PC-9 (cell line): ENCODE measurements at places on chromosomes 16 and 17. TPM values are rescaled to one million over a fixed set of nuclear protein-coding genes. Genes with fewer than 3 reads are reported as not detected.

DNA sequence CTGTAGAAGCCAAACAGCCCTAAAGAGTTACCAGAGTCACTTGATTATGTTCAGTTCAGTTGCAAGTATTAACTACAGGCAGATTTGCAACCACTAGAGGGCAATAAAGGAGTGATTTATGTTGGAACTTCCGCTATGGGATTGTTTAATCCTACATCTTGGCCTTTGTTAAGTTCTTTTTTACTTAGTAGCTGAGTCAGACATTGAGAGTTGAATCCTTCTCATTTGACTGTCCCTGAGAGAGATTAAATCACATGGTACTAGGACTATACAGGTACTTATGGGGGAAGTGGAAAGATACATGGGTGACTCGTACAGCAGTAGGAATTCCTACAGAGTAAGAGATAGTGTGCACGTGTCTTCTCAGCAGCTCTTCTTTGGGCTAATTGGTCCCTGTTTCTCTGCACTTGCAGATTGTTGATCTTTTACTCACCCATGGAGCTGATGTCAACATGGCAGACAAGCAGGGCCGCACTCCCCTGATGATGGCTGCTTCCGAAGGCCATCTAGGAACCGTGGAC, 40.3 kb downstream of the CYB561 start:
- peak; percentile 55 for DNase-seq

- no peak for DNase-seq
Measured at GRCh38 chr17:32596206-32596605, 109.4 kb downstream of the CDK5R1 start.

DNA sequence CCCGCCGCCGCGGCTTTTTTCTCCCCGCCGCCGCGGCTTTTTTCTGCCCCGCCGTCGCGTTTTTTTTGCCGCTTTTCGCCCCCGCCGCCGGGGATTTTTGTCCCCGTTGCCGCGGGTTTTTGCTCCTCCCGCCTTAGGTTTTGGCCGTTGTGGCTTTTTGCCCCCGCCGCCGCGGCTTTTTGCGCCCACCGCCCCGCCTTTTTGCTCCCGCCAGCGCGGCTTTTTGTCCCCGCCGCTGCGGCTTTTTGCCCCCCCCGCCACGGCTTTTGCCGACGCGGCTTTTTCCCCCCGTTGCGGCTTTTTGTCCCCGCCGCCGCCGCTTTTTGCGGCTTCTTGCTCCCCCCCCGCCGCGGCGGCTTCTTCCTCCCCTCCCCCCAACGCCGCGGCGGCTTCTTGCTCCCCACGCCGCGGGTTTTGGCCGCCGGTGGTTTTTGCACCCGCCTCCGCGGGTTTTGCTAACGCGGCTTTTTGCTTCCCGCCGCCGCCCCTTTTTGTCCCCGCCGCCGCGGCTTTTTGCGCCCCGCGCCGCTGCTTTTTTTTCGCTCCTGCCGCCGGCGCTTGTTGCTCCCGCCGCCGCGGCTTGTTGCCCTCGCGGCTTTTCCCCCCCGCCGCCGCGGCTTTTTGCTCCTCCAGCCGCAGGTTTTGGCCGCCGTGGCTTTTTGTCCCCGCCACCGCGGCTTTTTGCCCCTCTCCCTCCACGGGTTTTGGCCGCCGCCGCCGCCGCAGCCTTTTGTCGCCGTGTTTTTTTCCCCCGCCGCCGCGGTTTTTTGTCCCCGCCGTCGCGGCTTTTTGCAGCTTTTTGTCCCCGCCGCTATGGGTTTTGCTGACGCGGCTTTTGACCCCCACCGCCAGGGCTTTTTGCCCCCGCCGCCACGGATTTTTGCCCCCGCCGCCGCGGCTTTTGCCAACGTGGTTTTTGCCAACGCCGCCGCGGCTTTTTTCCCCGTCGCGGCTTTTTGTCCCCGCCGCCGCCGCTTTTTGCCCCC, 150.3 kb downstream of the KCNJ18 start:
- DNase-seq, result no peak

GRCh38 chr16:2147981-2148671, at the start of gene RAB26:
Gene RAB26 (plus strand): TSS chr16:2148625. CDS start chr16:2148784, 159 bp downstream.
- DNase-seq, result peak; percentile 91

The OR3A2 gene
- not detected in 2 replicates for total RNA-seq

DNA sequence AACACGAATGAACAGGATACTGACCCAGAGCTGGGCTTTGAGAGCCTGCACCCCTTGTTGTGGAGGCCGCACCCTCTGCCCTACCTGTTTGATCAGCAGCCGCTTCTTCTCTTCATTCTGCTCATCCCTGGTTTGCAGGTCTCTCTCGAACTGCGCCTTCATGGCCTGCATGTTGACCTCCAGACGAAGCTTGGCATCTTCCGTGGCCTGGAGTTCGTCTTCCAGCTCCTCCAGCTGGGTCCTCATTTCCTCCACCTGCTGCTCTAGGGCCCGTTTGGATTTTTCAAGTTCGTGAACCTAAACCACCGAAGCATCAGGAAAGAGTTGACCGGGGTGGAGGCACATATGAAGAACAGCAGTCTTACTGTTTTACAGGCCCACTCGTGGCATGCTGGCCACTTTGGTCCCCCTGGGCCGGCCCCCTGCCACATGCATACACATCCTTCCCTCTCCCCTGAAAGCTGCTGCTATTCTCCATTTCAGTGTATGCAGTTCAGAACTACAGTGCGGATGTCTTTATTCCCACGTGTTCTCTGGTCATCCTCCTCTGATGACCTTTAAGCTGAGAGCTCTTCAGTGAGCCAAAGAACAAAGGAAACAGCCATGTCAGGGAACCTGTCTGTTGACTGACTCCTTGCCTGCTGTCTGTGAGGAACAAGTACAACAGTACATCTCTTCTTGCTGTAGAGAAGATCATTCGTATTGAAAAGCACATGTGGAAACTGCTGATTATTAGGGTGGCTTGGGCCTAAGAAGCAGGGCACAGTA, 54.8 kb downstream of the NDEL1 start:
- DNase-seq, result no peak

The GHDC gene
- total RNA-seq, result 21.5 and 28.6 TPM in 2 replicates

GRCh38 chr16:10971560-10971961, 27.2 kb downstream of the CLEC16A start:
- peak; percentile 82 for DNase-seq

The TBC1D3E gene
- not detected in 2 replicates for total RNA-seq

DNA sequence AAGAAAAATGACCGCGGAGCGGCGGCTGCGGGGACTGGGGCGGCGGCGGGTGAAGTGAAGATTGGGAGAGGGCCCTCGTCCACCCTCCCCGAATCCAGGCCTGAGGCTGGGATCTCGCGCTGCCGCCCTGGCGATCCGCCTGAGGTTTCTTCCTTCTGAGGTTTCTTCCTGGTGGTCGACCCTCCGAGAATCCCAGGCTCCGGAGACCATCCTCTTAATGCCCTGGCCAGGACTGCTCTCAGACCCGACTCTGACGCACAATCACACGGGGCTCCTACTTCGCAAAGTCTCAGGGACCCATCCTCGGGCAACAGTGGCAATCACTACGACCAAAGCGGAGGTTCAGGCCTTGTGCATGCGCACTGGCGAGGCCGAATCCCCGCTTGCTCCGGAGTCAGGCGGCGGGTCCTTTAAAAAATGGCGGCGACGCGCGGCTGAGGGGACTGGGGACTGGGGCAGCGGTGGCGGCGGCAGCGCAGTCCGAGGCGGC, 18.0 kb upstream of the KCNJ18 start:
- no peak for DNase-seq

The KDM6B gene
- total RNA-seq, result 41.3 and 41.8 TPM in 2 replicates

DNA sequence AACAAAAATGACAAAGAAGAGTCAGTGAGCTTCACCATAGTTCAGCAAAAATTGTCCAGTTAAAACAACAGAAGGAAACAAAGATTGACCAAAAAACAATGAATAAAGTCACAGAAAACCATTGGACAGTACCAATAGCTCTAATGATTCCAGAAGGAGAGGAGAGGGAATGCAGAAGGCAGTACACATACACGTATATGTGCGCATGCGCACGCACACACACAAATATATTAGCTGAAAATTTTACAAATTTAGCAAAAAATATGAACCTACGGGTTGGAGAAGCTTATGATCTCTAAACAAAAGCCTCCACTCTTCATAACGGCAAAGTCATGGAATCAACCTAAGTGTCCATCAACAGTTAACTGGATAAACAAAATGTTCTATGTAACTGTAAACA, 120.3 kb upstream of the MON1B start:
- no peak for DNase-seq

The AIPL1 gene
- total RNA-seq, result not detected in 2 replicates

The HASPIN gene
- total RNA-seq, result 25.1 and 26.8 TPM in 2 replicates

DNA sequence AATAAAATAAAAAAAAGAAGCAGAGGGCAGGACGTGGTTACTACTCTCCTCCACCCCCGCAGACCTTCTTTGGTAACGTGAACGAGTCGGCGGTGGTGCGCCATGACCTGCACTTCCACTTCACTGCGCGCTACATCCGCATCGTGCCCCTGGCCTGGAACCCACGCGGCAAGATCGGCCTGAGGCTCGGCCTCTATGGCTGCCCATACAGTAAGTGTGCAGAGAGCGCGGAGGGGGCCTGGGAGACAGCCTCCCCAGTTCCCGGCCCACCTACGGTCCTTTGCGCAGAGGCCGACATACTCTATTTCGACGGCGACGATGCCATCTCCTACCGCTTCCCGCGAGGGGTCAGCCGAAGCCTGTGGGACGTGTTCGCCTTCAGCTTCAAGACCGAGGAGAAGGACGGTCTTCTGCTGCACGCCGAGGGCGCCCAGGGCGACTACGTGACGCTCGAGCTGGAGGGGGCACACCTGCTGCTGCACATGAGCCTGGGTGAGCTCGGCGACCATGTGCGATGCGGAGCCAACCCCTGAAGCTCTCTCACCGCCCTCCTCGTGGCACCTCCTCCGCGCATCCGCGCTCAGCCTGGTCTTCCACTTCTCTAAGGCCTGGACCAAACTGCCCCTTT, 2.7 kb downstream of the CNTNAP1 start:
- no peak for DNase-seq

GRCh38 chr17:57881143-57881542, 31.3 kb upstream of the MRPS23 start:
- no peak for DNase-seq

The WNT3 gene
- 11.5 and 14.0 TPM in 2 replicates for total RNA-seq

The KRTAP4-4 gene
- not detected in 2 replicates for total RNA-seq

- no peak for DNase-seq
Measured at GRCh38 chr17:42190491-42191274, 3.6 kb downstream of the GHDC start.

The SLC35G6 gene
- not detected in 2 replicates for total RNA-seq

DNA sequence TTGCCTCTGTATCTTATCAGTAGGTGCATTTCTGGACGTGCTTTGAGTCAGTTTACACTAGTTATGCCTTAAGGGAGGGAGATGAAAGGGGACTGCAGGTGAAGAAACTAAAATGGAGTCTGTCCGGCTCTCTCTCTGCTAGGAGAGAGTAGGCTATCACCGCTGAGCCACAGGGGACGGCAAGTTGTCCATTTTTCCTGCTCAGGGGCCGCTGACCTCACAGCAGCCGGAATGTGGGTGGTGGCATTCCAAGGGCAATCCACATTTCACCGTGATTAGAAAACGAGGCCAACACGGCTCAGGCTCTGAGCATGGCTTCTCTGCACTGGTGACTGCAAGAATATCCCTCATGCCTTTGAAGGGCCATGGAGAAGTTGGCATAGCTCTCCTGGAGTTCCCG, 19.0 kb upstream of the KLHDC4 start:
- peak; percentile 42 for DNase-seq

DNA sequence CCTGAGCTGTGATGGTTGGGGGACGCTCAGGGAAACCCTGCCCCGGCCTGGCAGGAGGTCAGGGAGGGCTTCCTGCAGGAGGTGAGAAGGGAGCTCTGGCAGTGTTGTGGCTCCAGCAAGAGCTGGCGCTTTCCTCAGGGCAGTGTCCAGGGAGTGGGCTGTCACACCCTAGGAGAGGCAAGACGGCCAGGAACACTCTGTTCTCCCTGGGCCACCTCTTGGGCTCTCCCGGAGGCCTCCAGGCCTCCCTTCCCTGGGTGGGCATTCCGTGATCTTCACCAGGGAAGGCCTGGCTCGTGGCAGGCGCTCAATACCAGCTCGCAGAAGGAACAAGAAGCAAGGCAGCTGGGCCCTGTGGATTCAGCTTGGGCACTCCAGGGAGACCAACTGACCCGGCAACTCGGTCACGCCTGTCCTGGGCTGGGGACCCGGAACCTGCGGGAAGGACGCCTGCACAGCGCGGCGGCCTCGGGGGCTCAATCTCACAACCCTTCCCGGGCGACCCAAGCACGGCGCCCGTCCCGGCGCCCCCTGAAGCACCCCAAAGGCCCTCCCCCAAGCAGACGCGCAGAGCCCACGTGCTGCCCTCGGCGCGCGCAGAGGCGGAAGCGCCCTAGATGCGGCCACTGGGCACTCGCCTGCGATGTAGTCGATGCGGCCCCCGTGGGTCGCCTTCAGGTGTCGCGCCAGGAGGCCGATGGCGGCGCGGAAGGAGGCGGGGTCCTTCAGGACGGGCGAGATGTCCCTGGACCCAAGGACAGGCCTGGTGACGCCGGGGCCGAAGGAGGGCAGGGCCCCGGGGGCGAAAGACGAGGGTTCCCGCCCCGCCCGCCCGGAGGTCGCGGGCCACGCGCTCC, 588 bp downstream of the APRT start:
- DNase-seq, result peak; percentile 81

GRCh38 chr16:30697264-30698138, 1.5 kb upstream of the SRCAP start:
- DNase-seq, result no peak

The ATP2C2 gene
- total RNA-seq, result 11.9 and 17.2 TPM in 2 replicates

The CUEDC1 gene
- 60.7 and 61.4 TPM in 2 replicates for total RNA-seq

DNA sequence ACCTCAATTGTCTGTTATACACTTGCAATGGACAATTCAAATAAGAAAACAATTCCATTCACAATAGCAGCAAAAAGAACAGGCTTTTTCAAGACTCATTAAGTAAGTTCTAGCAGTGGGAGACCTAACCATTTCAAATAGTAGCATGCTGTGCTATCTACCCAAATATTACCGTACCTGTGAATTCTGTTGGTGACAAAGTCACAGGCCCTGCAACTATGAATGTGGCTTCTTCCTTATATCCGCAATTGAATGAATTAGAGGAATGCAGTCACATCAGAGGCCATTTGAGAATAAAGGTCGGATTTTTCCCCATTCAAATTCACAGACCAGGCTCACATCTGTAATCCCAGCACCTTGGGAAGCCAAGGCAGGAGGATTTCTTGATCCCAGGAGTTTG, 800 bp upstream of the NME4 start:
- no peak for DNase-seq

- no peak for DNase-seq
Measured at GRCh38 chr17:14373614-14374259, 72.9 kb downstream of the HS3ST3B1 start.

DNA sequence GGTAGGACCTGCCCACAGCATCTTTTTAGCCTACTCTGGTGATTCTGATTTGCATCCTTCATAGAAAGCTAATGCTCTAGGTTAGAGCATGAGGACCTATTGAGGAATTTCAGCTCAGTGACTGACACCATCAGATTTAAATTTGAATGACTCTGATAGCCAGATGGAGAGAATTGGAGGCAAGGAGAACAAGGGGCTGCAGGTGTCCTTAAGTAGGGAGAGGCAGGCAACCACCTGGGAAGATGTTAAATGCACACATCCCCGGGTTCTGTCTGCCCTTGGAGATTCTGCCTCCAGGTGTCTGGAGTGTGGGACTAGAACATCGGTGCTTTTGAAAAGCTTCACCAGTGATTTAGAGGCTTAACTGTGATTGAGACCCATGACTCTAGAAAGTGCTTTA, 221.8 kb downstream of the SPECC1 start:
- DNase-seq, result no peak

GRCh38 chr16:80936410-80936809, 70.3 kb downstream of the CMC2 start:
- DNase-seq, result no peak

The SOX15 gene
- total RNA-seq, result 80.9 and 124 TPM in 2 replicates
